Renal pelvis (tissue), 12 donors: ENCODE measurements at places on chromosomes 13 and 19. TPM values are rescaled to one million over a fixed set of nuclear protein-coding genes. Genes with fewer than 3 reads are reported as not detected.

DNA sequence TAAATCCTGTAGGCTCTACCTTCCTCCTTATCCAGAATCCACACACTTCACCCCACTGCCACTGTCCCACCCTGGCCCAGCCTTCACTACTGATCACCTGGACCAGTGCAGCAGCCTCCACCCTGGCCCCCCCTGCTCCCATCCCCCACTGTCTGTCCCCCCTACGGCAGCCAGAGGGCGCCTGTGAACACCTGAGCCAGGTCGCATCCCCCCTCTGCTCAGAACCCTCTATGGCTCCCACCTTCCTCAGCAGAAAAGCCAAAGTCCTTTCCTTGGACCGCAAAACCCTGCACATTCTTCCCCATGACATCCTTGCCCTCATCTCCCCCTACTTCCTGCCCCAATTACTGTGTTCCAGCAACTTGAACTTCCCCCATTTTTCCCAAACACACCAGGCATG lies 20.6 kb downstream of the ELAVL3 start:
- DNase-seq: no peak

DNA sequence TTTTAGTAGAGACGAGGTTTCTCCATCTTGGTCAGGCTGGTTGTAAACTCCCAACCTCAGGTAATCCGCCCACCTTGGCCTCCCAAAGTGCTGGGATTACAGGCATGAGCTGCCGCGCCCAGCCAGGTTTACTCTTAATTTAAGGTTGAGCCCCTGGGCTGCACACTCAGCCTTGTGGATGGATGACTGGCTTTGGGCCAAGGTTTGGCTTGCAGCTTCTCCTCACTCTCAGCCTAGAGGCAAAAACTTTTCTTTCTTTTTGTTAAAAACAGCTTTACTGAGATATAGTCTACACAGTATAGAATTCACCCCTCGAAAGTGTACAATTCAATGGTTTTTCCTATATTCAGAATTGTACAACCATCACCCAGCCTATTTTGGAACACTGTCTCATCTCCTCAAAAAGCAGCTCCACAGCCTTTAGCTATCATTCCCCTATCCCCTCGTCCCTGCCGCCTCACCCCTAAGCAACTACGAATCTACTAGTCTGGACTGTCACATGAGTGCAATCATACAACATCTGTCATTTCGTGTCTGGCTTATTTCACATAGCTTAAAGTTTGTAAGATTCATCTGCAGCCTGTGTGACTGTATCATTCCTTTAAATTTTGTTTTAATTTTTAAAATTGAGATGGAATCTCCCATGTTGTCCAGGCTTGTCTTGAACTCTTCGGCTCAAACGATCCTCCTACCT lies 14.5 kb upstream of the TSPAN16 start:
- no peak for DNase-seq

GRCh38 chr19:19537075-19538048 lies 703 bp upstream of the CILP2 start:
- no peak for DNase-seq

The LGALS4 gene
- polyA plus RNA-seq: 1.9 TPM

DNA sequence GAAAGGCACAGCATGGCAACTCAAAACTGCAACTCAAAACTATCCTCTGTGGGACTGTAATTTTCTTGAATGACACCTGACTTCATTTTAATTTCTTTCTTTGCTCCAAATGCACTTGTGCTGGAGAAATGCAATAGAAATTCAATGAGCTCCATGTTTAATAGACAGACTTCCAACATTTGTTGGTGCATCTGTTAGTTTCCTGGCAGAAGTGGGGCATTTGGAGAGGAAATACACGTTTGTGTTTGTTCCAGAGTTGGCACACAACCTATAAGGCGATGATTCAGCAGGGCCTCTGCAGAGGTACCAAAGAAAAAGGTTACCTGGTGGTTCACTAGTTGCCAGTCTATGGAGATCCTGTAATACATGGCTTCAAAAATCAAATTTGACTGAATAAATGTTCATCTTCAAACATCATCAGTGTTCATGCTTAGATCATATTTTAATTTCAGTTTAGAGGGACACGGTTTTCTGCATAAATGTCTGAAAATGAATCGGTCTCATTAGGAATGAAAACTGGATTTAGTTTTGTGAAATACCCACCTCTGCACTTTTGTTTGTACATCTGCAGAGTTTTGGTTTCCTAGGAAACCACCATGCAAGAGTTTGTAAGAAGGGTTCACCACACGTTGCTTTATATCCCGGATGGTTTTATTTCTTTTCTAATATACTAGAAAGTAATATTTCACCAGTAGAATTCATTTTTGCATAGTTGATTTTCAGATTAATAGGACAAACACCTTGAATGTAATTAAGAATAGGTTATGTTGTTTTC lies 21.8 kb upstream of the OBI1 start:
- no peak for DNase-seq

DNA sequence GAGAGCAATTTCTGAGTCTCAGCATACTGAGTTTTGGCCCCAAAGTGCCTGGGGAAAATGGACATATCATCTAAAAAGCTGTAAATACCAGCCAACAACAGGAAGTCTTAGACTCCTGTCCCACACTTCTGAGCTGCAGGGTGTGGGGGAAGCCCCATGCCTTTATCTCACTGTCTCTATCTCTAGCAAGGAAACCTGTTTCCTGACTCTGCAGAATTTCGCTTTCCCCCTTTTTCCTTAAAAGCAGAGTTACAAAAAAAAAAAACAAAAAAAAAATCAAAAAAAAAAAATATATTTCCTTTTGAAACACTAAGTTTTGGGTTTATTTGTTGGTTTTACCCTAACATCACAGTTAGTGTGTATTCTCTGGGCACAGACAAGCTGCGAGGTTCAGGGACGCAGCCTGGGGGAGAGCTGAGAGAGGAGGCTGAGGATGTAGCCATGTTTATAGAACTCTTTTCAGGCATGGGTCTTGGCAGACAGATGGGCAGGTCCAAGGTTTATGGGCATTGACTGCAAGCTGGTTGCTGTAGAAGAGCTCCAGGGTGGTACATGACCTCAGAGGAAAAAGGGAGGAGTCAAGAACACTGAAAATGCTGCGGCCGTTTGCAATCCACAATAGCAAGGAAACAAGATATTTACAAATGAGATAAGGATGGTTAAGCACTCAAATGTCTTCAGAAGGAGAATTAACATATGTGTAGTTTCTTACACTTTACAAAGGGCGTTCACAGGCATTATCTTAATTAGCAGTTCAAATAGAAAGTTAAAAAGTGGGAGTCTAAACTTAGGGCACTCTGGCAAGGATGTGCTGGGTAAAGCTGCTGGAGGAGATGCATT lies 4.9 kb downstream of the MBNL2 start:
- DNase-seq: no peak

- no peak for DNase-seq
These were observed 32.0 kb downstream of the RUBCNL start for GRCh38 chr13:46355088-46355468.

DNA sequence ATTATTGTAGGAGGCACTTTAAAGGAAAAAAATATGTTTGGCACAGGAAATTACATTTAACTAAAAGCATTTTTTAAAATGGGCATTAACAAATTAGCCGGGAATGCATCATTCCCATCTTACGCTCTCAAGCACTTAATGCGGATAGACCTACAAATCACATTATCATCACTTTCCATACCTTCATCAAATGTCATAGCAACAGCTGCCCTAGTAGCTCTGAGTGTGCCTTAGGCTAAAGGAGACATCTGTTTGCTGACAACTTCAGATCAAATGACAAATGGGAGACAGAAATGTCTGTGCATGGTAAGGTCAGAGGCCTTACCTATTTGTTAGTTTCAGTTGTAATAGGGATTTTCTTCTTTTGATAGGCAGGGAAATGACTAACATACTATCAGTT lies 773.2 kb upstream of the SLC10A2 start:
- no peak for DNase-seq

DNA sequence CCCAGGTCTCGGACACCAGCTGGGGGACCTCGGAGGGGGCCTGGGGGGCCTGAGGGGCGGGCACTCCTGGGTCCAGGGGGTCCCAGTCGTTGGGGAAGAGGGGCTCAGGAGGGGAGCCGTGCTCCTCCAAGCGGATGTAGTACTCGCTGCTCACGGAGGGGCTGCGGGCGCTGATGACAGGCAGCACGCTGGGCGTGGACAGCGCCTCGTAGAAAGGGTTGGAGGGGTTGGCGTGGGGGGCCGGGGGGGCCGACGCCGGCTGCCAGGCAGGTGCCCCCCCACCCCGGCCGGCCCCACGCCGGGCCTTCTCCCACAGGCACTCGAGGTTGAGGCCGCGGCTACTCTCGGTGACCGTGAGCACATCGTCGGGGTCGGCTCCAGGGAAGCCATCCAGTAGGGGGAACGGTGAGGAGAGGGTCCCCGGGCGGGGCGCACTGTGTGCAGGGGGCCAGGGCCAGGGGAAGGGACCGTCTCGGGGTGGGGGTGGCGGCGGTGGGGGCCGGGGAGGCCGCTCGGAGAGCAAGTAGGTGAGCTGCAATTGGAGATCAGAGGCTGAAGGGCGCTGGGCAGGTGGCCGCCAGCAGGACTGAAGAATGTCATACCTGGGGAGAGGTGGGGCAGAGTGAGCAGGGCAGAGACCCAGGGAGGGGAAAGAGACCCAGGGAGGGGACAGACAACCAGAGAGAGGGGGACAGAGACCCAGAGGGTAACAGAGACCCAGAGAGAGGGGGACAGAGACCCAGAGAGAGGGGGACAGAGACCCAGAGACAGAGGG lies 12.1 kb downstream of the LMTK3 start:
- DNase-seq: no peak

DNA sequence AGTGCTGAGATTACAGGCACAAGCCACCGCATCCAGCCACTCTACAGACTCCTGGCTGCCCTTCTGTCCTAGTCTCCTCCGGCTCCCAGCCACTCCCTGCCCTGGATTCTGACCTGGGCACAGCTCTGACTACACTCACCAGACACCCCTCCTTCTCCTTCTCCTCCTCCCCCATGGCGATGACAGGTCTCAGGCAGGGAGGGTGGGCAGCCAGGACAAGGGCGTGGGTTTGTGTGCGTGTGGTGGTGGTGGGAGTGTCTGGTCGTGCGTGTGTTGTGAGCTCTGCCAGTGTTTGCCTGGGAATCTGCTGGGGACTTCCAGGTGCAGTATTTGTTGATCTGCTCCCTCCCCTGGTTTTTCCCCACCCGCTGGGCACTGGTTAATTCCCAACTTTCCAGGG lies 3.0 kb upstream of the NCCRP1 start:
- DNase-seq: no peak

The FCHO1 gene
- 2.7 TPM for polyA plus RNA-seq

GRCh38 chr13:41457589-41458186 lies 338 bp downstream of the RGCC start:
- DNase-seq: no peak

DNA sequence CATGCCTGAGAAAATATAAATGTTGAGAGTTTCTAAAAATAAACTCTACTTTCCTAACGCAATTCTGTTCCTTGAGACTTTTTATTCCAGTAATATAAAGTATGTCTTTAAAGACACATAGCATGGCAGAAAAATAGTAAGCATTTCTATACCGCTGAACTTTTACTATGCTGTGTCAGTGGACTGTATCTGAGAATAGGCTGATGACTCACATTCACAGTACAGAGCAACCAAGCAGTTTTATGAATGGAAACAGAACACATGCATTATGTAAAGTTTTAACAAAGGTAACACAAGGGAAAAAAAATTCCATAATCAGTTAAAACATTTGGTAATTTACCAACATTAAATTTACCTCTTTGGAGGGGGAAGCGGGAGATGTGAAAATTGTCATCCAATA lies 38.4 kb downstream of the ZDHHC20 start:
- no peak for DNase-seq

The NUDT15 gene
- 26.3 TPM for polyA plus RNA-seq

- no peak for DNase-seq
These were observed 35.9 kb downstream of the RAB20 start for GRCh38 chr13:110525328-110526319.

- no peak for DNase-seq
These were observed 1359.6 kb upstream of the ATXN8OS start for GRCh38 chr13:68748038-68748437.

The ZNF443 gene
- polyA plus RNA-seq: 10.2 TPM

DNA sequence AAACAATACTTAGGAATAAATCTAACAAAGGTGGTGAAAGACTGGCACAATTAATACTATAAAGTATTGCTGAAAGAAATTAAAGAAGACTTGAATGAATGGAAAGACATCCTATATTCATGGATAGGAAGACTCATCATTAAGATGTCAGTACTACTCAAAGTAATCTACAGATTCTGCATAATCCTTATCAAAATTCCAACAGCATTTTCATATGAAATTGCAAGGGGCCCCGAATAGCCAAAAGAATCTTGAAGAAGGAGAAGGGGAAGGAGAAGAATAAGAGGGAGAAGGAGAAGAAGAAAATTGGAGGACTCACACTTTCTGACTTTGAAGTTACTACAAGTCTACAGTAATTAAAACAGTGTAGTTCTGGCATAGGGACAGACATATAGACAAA lies 25.6 kb upstream of the LRP3 start:
- no peak for DNase-seq

DNA sequence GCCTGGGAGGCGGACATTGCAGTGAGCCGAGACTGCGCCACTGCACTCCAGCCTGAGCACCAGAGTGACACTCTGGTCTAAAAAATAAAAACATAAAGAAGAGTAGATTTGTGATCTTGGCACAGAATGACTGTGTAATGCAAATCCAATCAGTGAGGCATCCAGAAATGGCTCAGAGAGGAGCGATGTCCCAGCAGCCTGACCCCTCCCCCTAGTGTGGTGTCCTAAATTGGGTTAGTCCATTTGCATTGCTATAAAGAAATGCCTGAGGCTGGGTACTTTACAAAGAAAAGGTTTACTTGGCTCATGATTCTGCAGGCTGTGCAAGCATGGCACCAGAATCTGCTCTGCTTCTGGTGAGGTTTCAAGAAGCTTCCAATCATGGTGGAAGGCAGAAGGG lies 59.1 kb upstream of the ZNF30 start:
- no peak for DNase-seq

GRCh38 chr19:18736415-18737336 lies 53.2 kb downstream of the CRTC1 start:
- no peak for DNase-seq

DNA sequence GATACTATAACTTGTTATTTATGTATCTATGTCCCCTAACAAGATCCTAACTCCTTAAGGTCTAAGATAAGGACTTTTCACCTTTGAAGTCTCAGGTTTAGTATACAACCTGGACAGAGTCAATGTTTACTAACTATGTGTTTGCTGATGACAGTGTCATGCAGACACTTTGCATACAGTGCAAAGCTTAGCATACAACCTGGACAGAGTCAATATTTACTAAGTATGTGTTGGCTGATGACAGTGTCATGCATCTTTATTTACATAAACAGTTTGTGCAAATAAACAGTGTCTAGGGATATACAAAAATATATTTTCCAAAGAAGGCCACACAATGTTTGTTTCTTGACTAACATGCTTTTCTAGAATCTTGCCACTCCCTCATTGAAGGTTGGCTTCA lies 34.7 kb downstream of the DCT start:
- no peak for DNase-seq

The CBY2 gene
- 1.1 TPM for polyA plus RNA-seq

DNA sequence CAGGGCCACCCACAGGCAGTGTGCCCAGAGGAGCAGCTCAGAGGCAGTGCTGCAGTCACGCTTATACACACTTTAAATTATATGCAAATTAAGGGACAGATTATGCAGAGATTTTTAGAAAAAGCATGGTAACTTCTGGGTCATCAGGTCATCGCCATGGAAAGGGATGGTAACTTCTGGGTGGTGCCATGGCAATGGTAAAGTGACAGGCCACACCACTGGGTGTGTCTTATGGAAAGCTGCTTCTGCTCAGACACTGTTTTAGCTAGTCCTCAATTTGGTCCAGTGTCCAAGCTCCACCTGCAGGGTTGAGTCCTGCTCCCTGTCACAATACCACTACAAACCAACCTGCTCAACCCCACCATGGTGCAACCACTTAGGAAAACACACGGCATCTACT lies 29.9 kb upstream of the LSM14A start:
- DNase-seq: no peak
